Inflammatory macrophage (primary cell): ENCODE measurements at places on chromosomes 7 and 10.

GRCh38 chr10:130952086-130952485 is 359.4 kb downstream of the TCERG1L start:
- DNase-seq, result no peak

- DNase-seq, result no peak
Measured at GRCh38 chr7:86900886-86901285, 158.6 kb downstream of the ELAPOR2 start.

- DNase-seq, result no peak
Measured at GRCh38 chr7:36092221-36092771, 60.8 kb upstream of the EEPD1 start.

- no peak for DNase-seq
Measured at GRCh38 chr7:159136013-159136412, 8.7 kb downstream of the VIPR2 start.

- no peak for DNase-seq
Measured at GRCh38 chr10:18532881-18533535, 118.4 kb downstream of the NSUN6 start.

GRCh38 chr7:70627461-70627860 is 504.5 kb upstream of the GALNT17 start:
- no peak for DNase-seq

GRCh38 chr7:94183289-94183749 is 179.2 kb upstream of the BET1 start:
- peak; percentile 16 for DNase-seq

DNA sequence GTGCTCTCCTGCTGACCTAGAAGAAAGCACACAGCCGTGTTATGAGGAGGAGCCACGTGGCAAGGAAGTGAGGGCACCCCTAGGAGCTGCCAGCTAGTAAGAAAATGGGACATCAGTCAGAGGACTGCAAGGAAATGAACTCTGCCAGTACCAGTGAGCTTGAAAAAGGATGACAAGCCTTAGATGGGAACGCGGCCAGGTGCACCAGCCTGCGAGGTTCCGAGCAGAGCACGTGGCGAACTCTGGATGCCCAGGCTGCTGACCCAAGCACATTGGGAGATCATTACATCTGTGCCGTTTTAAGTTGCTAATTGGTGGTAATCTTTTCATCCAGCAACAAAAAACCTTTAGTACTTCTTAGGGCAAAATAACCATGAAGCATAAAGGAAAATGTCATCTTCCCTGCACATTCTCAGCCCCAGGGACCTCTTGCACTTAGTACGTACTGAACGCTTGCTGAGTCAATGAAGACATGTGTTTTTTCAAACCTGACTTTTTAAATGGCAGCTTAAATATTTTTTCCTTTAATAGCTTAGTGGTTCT is 69.4 kb downstream of the AMZ1 start:
- DNase-seq, result no peak

DNA sequence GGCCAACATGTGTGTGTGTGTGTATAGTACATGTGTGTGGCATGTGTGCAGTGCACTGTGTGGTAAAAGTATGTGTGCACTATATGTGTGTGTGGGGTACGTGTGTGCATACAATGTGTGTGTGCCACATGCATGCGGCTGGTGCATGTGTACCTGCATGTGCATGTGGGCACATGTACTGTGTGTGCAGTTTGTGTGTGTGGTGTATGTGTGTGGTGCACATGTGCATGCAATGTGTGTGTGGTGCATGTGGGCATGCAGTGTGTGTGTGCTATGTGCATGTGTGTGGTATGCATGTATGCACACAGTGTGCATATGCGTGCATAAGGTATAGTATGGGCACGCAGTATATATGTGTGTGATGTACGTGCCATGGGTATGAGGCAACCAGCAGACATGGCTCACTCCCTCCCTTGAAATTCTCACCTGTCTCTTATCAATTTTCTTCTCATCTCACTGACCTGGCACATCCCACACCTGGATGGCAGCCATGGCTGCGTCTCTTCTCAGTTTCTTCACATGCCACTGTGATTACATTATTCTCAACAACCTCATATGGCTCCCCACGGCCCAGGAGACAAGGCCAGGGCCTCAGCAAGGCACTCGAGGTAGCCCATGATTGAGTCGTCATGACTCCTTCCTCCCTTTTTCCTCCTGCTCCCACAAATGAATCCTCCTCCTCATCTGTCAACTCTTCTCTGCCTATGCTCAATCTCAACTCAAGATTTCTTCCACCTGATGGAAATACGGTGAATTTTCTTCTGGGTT is 57.0 kb downstream of the NUDCD3 start:
- DNase-seq, result no peak

GRCh38 chr10:93757136-93757535 is 600 bp upstream of the LGI1 start:
- DNase-seq, result no peak

DNA sequence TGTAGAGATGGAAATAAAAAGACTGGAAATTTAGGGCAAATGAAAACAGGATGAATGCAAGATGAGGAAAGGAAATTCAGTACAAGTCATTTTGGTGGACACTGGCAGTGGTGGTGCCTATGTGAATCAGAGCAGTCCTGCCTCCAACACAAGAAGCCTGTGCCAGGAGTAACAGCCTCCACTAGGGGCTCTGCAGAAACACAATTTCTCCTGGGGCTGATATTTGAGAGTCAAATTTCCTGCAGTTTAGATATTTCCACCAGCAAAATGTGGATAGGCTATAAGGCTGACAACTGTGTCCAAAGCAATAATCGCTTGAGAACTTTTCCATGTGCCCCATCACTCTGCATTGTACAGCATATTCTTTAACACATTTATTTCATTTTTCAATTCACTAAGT is 4.7 kb upstream of the PLXDC2 start:
- DNase-seq, result peak; percentile 42

DNA sequence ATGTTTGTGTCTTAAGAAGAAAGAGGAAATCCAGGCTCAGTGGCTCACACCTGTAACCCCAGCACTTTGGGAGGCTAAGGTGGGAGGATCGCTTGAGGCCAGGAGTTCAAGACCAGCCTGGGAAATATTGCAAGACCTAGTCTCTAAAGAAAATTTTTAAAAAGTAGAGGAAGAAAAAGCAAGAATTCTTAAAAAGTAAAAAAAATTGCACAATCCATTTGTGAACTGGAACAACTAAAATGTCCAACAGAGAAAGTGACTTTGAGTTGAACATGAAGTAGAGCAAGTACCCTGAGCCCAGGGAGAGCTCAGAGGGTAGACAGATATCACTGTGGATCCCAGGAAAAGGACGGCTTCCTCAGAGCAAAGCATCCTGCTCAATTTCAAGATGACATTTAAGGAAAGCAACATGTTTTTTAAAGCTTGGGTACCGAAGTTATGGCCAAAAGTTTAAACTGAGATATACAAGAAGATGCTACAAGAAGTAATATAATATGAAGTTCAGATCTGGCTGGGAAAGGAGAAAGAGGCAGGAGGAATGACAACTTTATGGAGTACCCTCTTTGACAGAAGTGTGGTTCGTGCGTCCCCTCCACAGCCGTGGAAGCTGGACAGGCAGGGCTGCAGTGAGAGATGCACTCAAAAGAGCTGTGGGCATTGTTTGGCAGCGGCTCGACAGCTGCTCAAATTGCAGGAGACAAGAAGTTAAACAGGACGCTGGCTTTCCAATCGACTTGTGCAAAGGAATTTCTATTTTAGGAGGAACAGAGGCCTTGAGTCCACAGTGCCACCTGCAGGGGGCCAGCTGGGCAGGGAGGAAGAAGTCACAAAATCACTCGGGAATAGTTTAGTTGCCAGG is 201.3 kb downstream of the JCAD start:
- DNase-seq, result peak; percentile 59

GRCh38 chr7:50330254-50330653 is 25.7 kb downstream of the IKZF1 start:
- no peak for DNase-seq

DNA sequence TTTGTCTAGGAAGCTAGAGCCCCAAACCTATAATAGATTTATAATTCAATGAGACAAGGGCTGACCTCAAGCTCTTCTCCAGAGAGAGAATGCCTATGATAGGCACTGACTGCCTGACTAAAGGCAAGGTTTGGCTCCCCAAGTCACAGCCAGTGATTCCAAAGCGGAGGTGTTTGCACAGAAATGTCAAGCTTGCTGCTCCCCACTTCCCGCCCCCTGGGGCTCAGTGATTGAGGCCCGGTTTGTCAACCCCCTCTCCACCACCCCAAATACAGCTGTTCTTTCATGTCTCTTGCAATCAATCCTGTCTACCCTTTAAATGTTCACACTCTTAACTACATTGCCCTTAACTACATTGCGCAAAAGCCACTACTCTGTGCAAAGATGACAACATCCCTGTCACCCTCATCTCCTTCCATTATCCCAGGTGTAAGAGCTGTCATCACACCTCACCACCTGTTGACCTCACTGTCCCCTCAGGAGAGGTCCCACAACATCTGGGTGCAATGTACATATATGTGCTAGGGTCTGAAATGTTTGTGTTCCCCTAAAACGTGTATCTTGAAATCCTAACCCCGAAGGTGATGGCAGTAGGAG is 58.0 kb downstream of the NUDCD3 start:
- no peak for DNase-seq

- DNase-seq, result no peak
Measured at GRCh38 chr10:102624094-102624493, 20.2 kb upstream of the TRIM8 start.

DNA sequence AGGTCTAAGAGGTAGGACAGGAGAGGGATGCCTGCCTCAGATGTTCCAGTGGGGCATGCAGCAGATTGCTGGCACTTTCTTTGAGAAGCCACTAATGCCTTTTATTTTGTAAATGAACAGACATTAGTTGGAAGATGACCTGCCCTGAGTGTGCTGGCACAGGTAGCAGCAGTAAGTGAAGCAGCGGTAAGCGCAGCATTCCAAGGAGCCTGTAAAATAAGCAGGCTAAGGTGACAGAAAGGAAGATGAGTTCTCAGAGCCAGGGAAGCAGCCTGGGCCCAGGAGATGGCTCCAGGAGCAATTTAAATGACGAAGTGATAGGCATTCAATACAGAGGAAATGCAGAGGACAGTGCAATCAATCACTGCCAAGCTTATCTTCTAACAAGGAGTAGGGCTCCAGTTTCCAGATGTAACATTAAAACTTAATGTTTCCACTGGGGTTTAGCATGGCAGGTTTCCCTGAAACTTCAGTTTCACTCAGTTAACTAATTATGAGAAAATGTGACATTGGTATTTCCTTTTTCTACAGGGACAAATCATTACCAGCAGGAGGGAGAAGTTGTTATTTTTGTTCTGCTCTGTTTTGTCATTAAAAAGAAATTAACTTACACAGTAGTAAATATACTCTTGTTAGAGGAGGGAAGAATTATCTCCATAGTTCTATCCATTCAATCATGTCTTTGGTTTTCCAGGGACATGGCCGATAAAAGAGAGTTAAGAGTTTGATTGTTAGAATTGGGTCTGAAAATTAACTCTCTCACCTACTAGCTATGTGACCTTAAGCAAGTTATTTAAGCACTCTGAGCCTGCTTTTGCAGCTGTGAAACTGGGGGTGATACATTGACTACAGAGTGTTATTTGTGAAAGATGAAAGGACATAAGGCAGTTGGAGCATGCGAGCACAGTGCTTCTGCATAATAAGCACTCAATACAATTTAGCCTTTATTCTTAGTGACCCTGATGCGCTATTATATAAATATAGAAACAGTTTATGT is 96.6 kb upstream of the PTN start:
- no peak for DNase-seq

DNA sequence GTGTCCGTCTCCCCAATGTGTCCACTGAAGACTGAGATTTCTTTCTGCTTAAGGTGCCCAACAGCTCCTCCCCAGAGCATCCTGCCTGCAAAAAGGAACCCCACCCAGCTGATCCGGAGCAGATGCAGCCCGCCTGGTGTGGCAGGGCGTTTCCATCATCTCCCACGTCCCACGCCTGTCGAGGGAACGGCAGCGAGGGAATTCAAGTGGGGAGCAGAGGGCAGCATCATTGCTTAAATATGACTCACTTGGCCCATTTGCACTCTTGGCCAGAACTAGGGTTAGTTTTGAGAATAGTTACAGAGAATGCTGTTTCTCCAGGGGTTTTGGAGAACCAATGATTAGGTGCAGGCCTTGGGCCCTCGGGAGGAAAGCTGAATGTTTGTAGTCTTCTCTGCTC is 20.8 kb downstream of the VWA2 start:
- DNase-seq, result no peak

GRCh38 chr7:55286666-55287065 is 78.5 kb upstream of the LANCL2 start:
- DNase-seq, result no peak

DNA sequence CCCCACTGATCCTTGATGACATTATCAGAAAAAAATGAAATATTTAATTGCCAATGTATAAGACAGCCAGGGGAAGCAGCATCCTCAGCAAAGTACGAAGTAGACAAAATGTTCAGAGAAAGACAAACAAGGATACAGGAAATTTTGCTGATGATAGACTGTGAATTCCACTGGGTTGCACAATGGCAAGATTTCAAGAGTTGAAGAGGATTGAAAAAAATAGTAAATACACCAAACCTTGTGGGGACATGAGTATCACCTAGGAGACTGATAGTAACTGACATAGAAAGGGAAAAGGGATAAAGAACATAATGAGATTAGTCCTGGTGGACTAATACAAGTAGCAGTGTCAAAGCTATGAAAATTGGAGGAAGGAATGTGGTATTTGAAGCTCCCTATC is 16.5 kb downstream of the CNOT4 start:
- no peak for DNase-seq

DNA sequence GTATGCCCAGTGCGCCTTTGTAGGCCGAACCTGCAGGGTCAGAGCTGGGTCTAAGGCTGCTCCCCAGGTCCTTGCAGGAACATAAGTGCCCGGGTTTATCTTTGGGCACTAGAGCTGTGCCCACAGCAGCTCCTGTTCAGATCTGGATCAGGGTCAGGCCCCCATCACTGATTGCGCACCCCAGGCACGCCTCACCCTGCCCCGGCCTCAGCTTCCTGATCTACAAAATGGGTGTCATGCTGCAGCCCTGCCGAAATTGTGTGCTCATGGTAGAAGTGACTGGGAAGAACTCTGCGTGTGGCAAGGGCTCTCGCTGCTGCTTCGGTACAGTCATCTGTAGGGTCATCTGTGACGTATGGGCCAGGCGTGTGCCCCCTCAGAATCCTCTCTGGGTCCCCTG is 100.7 kb downstream of the GRK5 start:
- no peak for DNase-seq

- DNase-seq, result no peak
Measured at GRCh38 chr10:118537623-118538022, 57.8 kb downstream of the PRLHR start.

DNA sequence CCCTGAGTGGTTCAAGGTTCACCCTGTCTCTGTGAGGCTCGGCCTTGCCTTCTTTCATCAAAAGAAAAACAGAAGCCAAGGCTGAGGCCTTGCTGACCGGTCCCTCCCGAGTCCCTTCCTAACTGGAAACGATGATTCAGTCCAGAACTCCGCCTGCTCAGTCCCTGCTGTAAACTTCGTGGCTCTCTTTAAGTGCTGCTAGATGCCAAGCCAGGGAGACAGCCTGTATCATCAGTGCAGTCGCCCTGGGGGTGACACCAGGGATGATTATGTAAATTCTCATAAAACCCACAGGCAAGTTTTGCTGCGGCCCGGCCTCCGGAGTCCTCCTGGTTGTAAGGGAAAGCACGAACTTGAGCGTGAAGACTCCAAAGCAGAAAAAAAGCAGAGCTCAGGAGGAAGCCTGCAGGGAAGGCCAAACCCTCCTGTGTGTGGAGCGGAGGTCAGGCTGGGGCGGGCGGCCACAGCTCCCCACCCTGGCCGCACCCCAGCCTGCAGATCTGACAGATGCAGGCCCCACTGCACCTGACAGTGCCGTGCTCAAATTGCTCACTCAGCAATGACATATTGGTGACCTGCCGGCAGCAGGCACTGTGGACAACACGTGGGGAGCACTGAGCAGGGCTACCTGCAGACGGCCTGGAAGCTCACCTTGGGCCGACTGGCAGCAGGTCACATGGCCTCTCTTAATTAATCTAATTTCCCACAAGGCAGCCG is 123.4 kb downstream of the DYNC2I1 start:
- DNase-seq, result no peak

- DNase-seq, result no peak
Measured at GRCh38 chr10:72069751-72070526, 18.4 kb downstream of the SPOCK2 start.
